Endothelial cell of umbilical vein (primary cell): ENCODE measurements at places on chromosomes 4 and X. TPM values are rescaled to one million over a fixed set of nuclear protein-coding genes. Genes with fewer than 3 reads are reported as not detected.

DNA sequence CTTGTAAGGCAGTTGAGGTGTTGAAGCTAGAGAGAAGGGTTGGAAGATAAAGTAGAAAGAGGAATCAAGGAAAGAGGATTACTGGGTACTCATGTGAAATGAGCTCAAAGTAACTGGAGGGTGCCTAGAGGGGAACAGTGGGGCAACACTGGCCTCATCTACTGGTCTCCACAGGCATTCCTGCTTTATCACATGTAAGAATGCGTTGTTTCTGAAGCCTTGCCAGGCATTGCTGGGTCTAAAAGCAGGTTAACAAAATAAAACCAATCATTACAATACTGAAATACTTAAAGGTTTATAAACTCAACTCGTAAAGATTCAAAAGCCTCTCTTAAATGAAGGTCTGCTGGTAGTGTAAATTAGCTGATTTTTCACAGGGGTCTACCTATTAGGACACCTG, 96.0 kb downstream of the FANCB start:
- no peak for DNase-seq

DNA sequence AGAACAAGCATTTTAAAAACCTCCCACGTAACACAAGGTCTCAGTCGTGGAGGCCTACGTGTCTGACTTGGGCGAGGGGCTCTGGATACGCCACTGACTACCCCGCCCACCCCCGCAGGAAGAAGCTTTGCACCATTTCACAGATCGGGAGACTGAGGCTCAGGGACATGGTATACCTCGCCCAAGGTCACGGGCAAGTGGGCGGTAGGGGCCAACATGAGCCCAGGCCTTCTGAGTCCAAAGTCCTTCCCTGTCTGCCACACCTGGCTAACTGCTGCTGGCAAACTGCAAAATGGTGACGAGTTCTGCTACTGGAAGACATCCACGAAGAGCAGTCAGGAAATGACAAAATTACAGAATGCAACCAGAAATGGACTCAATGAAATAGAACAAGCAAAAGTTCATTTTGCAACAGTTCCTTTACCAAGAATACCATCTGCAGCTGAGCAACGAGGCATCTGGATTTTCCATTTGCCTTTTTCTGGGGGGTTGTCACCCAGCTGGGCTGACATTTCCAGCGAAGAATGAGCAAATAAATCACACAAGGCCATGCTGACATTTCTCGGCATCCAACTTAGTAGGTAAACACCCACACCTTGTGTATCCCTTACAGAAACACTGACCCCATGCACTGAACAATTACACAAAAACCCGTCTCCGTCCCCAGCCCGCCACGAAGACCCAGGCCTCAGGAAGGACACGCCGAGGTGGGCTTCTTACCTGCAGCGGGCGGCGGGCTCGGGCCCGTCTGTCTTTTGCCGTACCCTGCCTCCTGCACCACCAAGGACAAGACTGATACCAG, 70.2 kb upstream of the AFAP1 start:
- no peak for DNase-seq

GRCh38 chrX:38382663-38383062, 30.3 kb downstream of the OTC start:
- no peak for DNase-seq

The CASP6 gene
- 35.4 and 37.0 TPM in 2 replicates for total RNA-seq

The CNOT6L gene
- total RNA-seq = 60.7 and 66.8 TPM in 2 replicates
